ENCODE measurements at places on chromosomes 5 and 9.

DNA sequence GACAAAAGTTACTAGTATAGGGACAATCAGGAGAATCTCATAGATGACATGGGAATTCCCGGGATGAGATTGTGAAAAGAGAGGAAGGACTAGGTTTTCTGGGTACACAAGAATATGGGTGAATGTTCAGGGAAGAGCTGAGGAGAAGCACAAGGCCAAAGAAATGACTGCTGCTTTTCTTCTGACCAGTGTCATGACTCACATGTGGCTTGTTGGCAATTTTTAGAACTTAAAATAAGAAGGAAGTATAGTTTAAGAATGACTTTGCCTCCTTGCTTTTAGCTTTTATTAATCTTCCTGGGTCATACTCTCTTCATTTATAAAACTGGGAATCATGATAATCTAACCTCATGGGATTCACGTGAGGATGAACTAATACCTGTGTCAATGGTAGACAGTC is 652.4 kb upstream of the MEF2C start:
- no peak for DNase-seq

GRCh38 chr9:8842402-8843193 is 1043.0 kb upstream of the DMAC1 start:
- DNase-seq: no peak

GRCh38 chr5:127909066-127909465 is 174.5 kb upstream of the SLC12A2 start:
- no peak for DNase-seq

DNA sequence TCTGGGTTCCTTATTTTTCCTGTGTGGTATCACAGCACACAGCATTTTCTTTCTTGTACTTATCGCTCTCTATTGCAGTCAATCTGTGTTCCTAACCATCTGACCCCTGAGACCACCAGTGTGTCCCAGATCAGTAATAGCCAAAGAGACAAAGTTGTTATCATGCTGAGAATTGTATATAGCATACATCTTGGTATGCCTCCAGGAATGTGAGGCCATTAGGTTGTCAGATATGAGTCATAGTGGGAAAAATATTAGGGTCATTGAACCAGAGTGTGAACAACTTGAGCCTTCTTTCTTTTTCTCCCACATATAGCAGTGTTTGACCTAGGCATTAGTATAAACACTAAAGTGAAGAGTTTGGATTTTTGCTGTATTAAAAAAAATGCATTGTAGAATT is 106.3 kb downstream of the NDUFAF2 start:
- DNase-seq: no peak

GRCh38 chr9:16384993-16385392 is 485.5 kb downstream of the BNC2 start:
- DNase-seq: no peak

DNA sequence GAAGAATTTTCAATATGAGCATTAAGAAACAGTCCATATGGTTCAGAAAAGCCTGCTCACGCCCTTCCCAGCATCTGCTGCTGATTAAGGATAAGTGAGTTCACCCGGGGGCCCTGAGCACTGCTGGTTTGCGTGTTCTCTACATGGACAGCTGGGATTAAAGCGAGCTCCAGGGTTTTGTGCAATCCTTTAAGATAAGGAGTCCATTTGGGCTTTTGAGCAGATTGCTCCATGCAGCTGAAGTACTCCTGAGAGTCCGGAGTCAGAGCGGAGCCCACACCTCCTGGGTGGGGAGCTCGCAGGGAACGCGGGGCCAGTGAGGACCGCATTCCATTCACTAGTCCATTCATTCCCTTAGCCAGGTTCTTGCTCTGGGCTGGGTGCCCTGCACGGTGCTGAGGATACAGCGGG is 149.3 kb upstream of the COL5A1 start:
- no peak for DNase-seq

GRCh38 chr5:33501899-33502298 is 61.1 kb downstream of the TARS1 start:
- no peak for DNase-seq

DNA sequence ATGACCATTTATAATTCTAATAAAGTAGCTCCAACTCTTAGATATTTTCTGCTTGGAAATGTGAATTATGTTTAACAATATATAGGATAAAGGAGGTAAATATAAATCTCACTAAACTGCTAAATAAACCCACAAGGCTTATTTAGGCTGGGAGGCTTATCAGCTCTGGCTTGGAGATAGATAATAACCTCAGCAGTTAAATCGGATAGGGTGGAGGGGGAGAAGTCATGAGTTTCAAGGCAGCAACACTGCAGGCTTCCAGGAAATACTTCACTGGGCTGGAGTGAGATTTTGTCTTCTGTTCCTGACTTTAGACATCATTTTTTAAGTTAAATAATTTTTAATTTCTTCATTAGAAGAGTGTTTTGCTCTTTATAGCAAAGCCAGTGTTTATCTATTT is 80.0 kb upstream of the ITGA2 start:
- DNase-seq: no peak

DNA sequence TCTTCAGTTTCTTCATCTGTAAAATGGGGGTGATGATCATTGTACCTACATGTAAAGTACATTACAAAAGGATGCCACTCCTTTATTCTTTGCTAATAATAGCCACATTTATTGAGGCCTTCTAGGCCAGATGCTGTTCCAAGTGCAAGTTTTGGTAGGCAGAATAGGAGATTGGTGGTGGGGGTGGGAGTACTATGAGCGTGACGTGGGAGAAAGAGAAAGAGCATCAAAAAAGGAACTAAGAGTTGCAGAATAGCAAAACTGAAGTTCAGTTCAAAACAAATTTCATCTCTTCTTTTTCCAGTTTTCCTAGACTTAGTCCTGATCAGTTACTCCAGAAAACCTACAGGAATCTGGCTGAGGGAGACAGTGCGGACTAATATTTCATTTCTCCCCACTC is 174.1 kb downstream of the SNX18 start:
- no peak for DNase-seq

DNA sequence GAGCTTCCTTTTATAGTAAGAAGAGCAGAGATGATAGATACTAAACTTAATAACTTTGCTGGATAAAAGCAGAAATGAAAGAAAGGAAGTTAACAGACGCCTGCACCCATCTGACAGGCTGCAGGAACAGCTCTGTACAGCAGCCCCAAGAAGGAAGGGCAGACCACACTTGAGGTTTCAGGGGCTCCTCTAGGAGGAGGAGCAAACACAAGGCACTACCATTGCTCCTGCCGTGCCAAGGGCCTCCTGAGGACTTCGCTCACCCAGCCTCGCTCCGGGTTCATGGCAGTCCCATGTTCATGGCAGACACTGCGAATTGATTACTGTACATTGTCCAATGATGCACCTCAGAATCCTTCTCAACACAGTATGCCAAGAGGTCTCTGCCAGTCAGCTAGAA is 85.1 kb downstream of the AMBP start:
- DNase-seq: no peak

DNA sequence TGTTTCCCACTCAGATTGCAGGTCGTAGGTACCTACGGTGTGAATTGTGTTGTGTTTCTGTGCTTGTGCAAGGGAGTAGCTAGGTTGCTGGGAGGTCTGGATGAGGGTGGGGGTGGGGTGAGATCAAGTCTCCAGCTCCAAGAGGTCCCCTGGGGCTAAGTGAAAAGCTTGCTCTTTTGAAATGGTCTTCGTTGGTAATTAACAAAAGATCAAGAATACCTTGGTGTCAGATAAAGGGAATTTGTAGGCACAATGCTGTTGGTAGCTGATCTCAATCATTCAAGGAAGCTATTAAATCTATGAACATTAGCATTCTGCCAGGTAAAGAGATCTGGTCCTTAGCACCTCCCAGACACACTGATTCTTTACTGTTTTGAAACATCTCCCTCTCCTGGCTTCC is 928 bp upstream of the PCDHGC4 start:
- no peak for DNase-seq

DNA sequence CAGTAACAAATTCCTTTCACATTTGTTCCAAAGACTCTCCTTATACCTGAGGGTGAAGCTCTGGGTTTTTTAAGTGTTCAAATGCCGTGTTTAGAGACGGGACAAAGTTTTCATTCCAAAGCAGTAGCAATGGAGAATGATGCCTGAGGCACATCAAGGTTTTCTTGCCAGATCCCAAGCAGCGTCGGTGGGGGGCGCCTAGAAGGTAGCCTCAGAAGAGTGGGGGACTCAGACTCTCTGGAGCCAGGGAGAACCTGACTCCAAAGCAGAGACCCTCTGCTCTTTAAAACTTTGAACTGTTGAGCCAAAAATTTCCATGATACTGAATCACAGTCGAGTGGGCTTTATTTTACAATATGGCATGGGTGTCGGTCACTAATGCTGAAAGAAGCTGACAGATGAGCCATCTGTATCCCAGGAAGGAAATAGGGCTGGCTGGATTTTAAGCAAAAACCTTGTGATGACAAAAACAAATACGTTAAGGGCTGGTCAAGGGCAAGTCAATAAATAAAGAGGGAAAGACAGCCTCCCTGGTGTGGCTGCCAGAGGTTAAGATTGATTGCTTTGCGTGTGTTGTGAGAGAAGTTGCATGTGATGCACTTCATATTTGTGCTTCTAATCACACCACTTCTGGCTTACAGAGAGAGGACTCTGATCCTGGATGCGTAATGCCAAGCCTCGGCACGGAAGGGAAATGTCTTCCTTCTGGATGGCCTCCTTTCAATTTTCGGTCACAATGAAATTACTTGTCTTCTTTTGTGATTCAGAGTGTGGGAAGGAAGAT is 161.1 kb upstream of the EFNA5 start:
- no peak for DNase-seq

Data from stimulated activated CD4-positive, alpha-beta T cell treated with anti-CD3 and anti-CD28 coated beads, TNF-alpha, amount 100 ng/mL, for 24 hours (primary cell).